Activated CD4-positive, alpha-beta T cell treated with anti-CD3 and anti-CD28 coated beads, Interleukin-10, Interleukin-2, amounts not matched to agents 100 ng/mL and 50 ng/mL, durations not matched to agents 16 hours and 8 hours (primary cell): ENCODE measurements at places on chromosomes 11 and 22.
A peak's percentile ranks its signal among the peaks of the same experiment; 100 is the strongest.

DNA sequence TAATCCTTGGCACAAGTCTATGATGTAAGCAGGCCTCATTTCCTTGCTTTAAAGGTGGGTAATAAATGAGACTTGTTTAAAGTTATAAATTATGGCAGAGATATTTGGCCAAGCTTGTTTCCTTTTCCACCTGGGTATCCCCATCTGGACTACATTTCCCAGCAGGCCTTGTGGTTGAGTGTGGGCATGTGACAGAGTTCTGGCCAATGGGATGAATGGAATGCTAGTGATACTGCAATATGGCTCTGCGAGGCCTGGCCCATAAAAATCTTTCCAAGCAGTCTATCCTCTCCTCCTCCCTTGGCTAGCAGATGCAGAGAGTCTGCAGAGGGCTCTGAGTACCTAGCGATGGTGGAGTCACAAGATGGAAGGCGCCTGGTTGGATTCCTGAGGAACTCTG, 102.5 kb downstream of the TIMP3 start:
- peak; percentile 46 for DNase-seq

DNA sequence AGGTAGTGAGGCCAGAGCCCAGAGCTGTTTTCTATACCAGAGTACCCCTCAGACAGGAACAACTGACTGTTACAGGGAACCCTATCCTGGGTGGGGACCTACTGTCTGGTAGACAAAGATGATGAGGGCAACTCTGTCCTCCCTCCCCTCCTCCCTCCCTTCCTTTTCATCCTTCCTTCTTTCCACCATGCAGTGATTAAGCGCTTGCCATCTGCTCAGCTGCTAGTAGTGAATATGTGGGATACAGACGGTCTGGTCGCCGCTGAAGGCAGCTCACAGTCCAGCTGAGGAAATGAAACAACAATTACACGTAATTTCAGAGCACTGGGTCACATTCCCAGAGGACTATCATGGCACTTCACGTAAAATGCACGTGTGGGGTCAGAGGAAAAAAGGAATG, 597.1 kb downstream of the BUD13 start:
- no peak for DNase-seq

DNA sequence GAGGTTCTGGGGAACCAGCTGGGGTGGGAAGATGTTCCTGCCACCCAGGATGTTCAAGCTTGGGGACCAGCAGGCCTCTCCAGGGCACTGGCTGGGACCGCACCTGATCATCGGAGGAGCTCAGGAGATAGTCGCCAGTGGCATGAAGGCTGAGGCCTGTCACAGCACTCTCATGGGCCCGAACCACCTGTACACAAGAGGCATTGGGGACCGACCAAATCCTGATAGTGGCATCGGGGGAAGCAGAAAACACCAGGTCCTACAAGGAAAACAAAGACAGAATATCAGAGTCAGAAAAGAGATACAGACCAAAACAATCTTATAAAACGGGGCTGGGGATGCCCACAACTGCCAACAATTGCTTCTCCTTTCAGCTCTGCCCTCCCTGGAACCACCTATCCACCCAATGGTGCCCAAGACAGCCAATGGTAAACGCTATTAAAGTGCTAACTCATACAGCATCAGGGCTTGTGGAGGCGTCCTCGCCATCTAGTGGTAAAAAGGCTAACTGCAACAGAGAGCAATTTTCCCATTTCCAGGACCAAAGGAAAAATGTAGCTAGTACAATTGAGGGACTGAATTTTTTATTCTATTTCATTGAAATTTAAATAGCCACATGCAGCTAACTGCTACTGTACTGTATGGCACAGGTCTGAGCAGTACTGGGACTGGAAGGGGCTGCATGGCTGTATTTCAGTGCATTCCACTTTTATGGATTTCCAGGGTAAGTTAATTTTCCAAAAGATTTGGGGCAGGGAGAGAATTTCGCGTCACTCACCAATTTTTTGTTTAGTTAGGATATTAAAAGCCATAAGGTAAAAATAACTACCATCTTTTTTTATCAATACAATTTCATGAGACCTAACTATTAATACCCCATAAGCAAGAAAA, 7.1 kb downstream of the PRPF19 start:
- DNase-seq: peak; percentile 59

DNA sequence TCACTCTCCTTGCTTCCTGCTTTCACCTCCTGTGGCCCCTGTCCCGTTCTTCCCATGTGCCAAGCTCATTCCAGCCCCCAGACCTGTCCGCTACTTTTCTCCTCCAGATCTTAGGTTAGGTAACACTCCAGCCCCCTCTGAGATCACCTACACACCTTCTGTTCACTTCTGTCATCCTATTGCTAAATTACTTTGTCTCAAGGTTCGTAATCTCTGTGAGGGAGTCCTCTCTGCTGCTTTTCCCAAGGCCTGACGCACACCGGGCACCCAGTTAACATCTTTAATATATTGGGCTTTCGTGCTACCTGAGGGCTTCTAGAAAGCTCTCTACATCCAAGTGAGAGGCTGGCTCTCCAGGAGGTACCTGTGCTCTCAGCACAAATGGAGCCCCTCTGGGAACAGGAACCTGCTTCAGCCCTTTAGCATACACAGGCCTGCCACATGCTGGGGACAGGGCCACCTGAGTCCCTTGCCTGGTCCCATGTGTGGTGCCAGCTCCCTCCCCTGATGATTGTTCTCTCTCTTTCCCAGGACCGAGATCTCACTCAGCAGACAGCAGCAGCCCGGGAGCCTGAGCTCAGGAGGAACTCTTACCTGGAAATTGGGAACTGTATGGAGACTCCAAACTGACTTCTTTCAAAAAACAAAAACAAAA, 8.5 kb downstream of the C22orf31 start:
- no peak for DNase-seq

DNA sequence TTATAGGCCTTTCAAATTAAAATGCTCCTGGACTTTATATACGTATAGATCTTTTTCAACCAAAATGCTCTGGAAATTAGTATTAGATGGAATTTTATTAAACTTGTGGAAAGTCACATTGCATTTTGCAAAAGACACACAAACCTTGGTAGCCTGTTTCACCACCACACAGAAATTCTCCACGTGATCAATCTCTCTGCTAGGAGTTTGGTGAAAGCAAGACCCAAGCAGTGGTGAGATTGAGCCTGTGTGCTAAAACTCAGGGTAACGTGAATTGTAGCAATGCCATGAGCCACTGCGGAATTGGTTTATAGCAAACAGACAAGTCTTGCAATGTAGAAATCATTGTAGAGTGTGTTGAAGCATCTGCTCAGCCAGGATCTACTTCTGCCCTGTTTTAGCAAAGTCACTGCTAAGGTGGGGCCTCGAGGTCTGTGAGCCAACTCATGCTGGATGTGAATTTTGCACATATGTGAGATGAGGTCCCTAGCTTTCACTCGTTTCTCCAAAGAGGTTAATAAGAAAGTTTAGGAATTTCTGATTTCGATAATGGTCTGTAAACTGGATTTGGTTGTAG, 184.8 kb downstream of the DBX1 start:
- no peak for DNase-seq

DNA sequence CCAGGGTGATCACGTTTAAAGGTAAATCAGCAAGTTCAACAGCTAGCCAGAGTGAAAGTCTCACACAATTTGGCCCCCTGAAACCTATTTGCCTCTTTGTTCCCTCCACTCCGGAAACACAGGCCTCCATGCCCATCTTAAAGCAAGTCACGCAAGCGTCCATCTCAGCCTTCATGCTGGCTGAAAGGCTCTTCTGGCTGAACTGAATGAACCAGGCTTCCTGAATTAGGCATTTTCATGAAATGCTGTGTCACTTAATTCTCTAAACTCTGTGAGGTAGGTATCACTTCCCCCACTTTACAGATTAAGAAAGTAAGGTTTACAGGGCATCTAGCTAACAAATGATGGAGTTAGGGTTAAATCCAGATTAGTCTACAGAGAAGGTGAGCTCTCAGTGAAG, 1.4 kb downstream of the SLC25A17 start:
- peak; percentile 3 for DNase-seq

DNA sequence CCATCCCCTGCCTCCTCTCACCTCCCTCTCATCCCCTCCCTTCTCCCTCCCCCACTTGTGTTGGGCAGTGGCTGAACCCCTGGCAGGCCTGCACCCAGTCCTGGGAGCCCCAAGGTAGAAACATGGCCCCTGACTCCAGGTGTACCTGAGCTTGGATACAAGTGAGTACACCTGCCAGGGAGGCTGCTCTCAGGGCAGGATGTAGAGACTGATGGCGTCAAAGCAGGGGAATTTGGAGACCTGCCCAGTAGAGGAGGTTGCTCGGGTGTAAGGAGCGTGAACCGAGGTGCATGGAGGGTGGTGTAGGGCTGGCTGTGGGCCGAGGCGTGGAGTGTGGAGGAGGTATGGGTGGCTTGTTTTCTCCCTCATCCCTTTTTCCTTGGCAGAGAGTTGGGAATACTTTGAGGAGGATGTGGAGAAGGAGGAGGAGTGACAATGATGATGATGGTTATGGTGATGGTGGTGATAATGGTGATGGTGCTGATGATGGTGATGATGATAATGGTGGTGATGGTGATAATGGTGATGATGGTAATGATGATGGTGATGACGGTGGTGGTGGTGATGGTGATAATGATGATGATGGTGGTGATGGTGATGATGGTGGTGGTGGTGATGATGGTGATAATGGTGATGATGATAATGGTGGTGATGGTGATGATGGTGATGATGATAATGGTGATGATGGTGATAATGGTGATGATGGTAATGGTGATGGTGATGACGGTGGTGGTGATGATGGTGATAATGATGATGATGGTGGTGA, 12.3 kb downstream of the MRGPRG start:
- DNase-seq: no peak

- no peak for DNase-seq
These were observed 2.5 kb downstream of the SCO2 start for GRCh38 chr22:50522806-50523438.

- DNase-seq: no peak
These were observed 28.4 kb upstream of the PAMR1 start for GRCh38 chr11:35553831-35554230.
